DND-41 (cell line): ENCODE measurements at places on chromosomes 2 and 18.
A peak's percentile ranks its signal among the peaks of the same experiment; 100 is the strongest.

GRCh38 chr2:141911485-141912066 lies 219.2 kb downstream of the LRP1B start:
- no peaks in the 10 kb centered on the region for H3K4me1 ChIP-seq
- H3K36me3 ChIP-seq: no peaks in the 10 kb centered on the region
- no peak overlapping the region for H3K27ac ChIP-seq
- H3K27me3 ChIP-seq: no peaks in the 10 kb centered on the region
- H3K4me3 ChIP-seq: no peak overlapping the region
- DNase-seq: peak; percentile 35

DNA sequence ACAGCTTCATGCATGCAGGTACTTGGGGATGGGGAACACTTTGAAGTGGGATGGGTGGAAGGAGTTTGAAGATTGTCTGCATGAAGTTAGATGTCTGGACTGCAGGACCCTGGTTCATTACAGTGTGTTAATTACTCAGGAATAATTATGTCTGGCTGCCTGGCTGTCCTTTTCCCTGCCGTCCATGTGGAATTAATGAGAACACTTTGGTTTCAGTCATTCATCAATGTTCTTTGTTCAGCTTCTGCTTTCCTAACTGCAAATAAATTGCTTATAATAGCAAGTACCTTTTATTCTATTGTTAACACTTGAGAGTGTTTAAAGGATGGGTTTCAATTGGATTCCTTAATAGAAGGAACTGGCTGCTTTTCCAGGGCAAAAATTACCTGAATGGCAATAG lies 35.8 kb downstream of the MTCL1 start:
- peaks cover 40% of the 10 kb centered on the region for H3K4me1 ChIP-seq
- no peak overlapping the region for H3K4me3 ChIP-seq
- DNase-seq: no peak
- H3K27ac ChIP-seq: no peak overlapping the region

DNA sequence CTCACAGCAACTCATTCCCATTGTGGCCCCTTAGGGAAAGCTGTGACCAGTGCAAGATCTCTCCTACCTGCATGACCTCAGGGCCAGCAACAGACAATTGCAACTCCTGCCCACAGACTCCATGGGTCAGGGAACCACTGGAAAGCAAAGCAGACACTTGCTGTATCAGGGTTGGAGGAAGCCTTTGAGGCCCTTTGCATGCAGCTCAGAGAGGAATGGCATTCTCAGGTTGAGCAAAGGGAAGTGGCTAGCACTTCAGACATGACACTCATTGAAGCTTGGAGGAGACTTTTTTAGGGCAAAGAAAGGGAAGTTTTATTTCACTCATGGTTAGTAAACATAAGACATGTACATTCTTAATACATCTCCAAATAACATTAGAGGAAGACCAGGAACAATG lies 22.1 kb downstream of the IL1F10 start:
- no peaks in the 10 kb centered on the region for H3K4me1 ChIP-seq
- no peak overlapping the region for H3K27ac ChIP-seq
- no peaks in the 10 kb centered on the region for H3K36me3 ChIP-seq
- peaks cover 16% of the 10 kb centered on the region for H3K27me3 ChIP-seq
- no peak for DNase-seq
- H3K4me3 ChIP-seq: no peak overlapping the region

GRCh38 chr2:74142340-74142739 lies 5.4 kb downstream of the BOLA3 start:
- H3K4me3 ChIP-seq: no peak overlapping the region
- H3K27ac ChIP-seq: no peak overlapping the region
- H3K36me3 ChIP-seq: peaks cover 38% of the 10 kb centered on the region
- H3K4me1 ChIP-seq: peaks cover 17% of the 10 kb centered on the region
- no peaks in the 10 kb centered on the region for H3K27me3 ChIP-seq

DNA sequence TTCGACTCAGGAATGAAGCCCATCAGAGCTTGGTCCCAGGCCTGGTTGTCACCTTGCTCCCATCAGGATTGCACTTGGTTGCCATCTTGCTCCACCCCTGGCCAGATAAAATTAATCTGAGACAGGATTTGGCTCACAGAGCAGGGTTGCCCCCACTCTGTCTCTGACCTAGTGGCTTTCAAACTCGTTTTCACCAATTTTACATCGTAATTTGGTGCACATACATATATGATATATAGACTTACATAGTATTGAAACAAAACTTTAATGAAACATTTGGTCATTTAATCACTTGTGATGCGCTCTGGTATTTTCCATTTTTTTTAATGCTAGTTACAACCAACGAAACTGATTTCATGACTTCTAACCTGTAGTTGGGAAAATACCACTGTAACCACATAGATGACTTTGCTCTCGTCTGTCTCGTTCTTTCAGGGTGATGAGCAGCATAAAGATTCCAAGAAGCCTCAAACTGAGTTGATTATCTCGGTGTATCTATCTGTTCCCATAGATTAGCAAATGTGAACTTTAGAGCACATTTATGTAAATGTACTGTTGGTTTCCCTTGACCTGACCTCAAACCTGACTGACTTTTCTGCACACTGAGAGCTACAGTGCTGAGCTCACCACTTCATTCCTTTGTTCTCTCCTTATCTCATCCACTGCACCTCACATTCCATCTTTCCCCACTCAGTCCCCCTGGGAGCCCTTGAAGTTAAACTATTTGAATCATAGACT lies 30.5 kb upstream of the PLB1 start:
- no peaks in the 10 kb centered on the region for H3K36me3 ChIP-seq
- H3K27ac ChIP-seq: no peak overlapping the region
- peaks cover 3% of the 10 kb centered on the region for H3K27me3 ChIP-seq

DNA sequence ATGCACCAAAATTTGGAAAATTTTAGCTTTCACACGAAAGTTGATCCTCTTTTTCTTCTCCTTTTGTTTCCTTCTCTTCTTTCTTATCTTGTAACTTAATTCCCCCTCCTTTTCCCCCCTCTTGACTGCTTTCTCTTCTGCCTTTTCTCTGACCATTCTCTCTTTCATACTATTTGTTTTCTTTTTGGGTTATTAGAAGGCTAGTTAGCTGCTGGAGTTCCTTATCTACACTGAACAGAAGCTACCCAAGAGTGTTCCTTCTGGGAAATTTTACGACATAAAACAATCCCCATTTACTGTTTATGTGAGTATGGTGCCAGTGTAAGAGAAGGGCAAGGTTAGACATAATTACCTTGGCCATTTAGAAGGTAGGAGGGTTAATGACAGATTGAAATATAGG lies 218.4 kb upstream of the DTNA start:
- no peak overlapping the region for H3K4me3 ChIP-seq
- H3K4me1 ChIP-seq: no peaks in the 10 kb centered on the region
- H3K36me3 ChIP-seq: no peaks in the 10 kb centered on the region
- H3K27me3 ChIP-seq: no peaks in the 10 kb centered on the region
- no peak overlapping the region for H3K27ac ChIP-seq

- no peak overlapping the region for H3K4me3 ChIP-seq
- H3K27ac ChIP-seq: no peak overlapping the region
- H3K36me3 ChIP-seq: no peaks in the 10 kb centered on the region
- no peaks in the 10 kb centered on the region for H3K4me1 ChIP-seq
- peaks cover 14% of the 10 kb centered on the region for H3K27me3 ChIP-seq
- no peak for DNase-seq
These were observed 66.0 kb upstream of the CCDC85A start for GRCh38 chr2:56117764-56118163.

- H3K4me3 ChIP-seq: peak within 1 kb of the TSS; percentile 86
- peak; percentile 95 for DNase-seq
- peak within 1 kb of the TSS; percentile 70 for H3K27ac ChIP-seq
- H3K27me3 ChIP-seq: peaks cover 13% of the 10 kb centered on the region
- H3K4me1 ChIP-seq: peaks cover 43% of the 10 kb centered on the region
These were observed at the start of gene REV1 for GRCh38 chr2:99489761-99490622. Gene REV1 (minus strand): TSS chr2:99490017. CDS start chr2:99464975, 25,042 bp downstream.

GRCh38 chr18:42925036-42925435 lies 190.4 kb downstream of the RIT2 start:
- DNase-seq: no peak
- no peaks in the 10 kb centered on the region for H3K36me3 ChIP-seq
- no peak overlapping the region for H3K4me3 ChIP-seq
- H3K27me3 ChIP-seq: no peaks in the 10 kb centered on the region
- no peak overlapping the region for H3K27ac ChIP-seq
- no peaks in the 10 kb centered on the region for H3K4me1 ChIP-seq

- peaks cover 2% of the 10 kb centered on the region; the same call in 1 of the 2 replicates for H3K4me1 ChIP-seq
- no peaks in the 10 kb centered on the region for H3K36me3 ChIP-seq
- no peak overlapping the region for H3K27ac ChIP-seq
- H3K4me3 ChIP-seq: no peak overlapping the region
These were observed 284.5 kb downstream of the PRKCE start for GRCh38 chr2:45935791-45936622.

DNA sequence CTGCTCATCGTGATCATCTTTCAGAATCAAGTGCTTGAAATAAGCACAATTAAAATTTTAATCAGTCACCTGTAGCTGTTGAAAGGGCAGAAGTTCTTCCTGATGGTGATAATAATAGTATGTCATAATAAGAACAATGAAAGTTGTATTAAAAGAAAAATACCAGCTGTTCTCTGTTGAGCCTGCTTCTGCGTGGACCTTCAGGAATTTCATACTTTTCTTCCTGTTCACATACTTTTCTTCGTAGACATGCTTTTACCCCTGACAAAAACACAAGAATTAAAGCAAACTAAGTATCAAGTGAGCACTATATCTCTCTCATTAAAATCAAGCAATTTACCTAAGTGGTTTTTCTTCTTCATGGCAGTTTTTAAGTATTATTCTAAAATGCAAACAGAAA lies 79.2 kb downstream of the BARD1 start:
- no peak for DNase-seq
- H3K4me1 ChIP-seq: no peaks in the 10 kb centered on the region
- H3K27me3 ChIP-seq: no peaks in the 10 kb centered on the region
- no peak overlapping the region for H3K27ac ChIP-seq
- no peak overlapping the region for H3K4me3 ChIP-seq
- peaks cover 86% of the 10 kb centered on the region for H3K36me3 ChIP-seq

DNA sequence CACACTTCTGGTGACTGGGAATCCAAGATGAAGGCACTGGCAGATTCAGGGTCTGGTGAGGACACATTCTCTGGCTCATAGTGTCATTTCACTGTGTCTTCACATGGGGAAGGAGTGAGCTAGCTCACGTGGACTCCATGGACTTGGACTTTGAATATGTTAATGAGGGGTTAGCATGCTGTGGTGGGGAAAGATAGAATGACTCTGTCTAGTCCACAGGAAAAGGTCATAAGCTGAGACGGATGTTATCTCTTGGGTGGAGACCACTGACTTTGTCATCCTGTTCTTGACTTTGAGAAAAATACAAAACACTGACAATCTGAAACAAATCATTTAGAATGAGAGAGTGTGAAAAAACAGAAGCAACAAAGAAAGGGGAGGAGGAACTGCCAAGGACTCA lies 145.9 kb downstream of the PIK3C3 start:
- no peaks in the 10 kb centered on the region for H3K4me1 ChIP-seq
- H3K27ac ChIP-seq: no peak overlapping the region
- no peak overlapping the region for H3K4me3 ChIP-seq
- no peaks in the 10 kb centered on the region for H3K27me3 ChIP-seq
- H3K36me3 ChIP-seq: no peaks in the 10 kb centered on the region
- DNase-seq: no peak

DNA sequence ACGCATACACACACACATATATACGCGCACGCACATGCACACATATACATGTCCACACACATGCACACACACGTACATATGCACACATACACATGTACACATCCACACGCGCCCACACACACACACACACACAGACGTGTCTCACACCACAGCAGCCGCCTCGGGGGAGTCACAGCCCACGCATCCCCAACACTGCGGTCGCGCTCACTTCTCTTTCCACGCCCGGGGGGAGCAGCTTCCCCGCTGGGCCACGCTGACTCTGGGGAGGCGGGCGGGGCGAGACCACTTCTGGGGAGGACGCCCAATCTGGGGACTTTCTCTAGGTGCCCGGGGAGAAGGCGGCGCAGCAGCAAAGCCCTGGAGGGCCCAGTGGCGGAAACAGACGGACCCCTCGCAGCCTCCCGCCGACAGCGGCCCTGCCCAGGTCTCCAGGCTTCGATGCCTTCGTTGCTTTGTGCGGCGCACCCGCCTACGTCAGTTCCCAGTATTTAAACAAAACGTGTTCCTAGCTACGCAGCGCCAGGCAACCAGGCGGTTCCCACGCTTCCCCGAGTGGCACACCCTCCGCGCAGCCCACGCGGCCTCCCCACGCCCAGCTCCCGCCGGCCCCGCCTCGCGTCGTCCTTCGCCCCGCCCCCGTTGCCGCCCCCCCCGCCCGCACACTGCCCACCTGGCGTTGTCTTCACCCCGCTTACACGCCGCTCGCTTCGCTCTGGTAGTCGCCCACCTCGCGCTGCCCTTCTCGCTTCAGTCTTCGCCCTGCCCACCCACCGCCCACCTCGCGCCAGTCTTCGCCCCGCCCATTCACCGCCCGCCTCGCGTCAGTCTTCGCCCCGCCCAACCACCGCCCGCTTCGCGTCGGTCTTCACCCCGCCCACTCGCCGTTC lies 810 bp upstream of the RBFA start:
- H3K4me1 ChIP-seq: peaks cover 30% of the 10 kb centered on the region
- DNase-seq: no peak
- peaks cover 17% of the 10 kb centered on the region for H3K36me3 ChIP-seq
- no peaks in the 10 kb centered on the region for H3K27me3 ChIP-seq
- H3K27ac ChIP-seq: peak overlapping the region; percentile 73
